ENCODE measurements at places on chromosomes 5 and 9.

- DNase-seq: no peak
Measured at GRCh38 chr5:52956915-52957747, 32.0 kb upstream of the ITGA2 start.

- no peak for DNase-seq
Measured at GRCh38 chr5:43037636-43038495, 2.3 kb downstream of the ANXA2R start.

DNA sequence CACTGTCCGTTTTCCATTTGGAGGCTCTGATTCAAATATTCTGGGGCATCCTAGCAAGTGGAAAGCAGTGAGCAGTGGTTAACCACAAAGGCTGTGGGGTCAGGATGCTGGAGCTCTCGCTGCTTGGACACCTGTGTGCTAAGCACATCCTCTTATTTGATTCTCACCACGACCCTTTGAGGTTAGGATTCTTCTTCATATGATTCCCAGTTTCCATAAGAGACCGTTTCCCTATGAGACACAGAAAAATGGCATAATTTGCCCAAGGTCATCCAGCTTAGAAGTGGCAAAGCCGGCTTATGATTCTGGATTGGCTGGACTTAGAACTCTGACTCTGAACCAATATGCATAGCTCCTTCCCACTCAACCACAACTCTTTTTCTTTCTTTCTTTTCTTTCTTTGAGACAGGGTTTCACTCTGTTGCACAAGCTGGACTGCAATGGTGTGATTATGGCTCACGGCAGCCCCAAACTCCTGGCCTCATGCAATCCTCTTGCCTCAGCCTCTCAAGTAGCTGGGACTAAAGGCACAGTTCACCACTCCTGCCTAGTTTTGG, 207.7 kb downstream of the TTLL11 start:
- DNase-seq: no peak

GRCh38 chr5:60803712-60804111, 40.4 kb downstream of the ELOVL7 start:
- DNase-seq: no peak

- DNase-seq: no peak
Measured at GRCh38 chr9:98087420-98088354, 31.2 kb downstream of the NANS start.

DNA sequence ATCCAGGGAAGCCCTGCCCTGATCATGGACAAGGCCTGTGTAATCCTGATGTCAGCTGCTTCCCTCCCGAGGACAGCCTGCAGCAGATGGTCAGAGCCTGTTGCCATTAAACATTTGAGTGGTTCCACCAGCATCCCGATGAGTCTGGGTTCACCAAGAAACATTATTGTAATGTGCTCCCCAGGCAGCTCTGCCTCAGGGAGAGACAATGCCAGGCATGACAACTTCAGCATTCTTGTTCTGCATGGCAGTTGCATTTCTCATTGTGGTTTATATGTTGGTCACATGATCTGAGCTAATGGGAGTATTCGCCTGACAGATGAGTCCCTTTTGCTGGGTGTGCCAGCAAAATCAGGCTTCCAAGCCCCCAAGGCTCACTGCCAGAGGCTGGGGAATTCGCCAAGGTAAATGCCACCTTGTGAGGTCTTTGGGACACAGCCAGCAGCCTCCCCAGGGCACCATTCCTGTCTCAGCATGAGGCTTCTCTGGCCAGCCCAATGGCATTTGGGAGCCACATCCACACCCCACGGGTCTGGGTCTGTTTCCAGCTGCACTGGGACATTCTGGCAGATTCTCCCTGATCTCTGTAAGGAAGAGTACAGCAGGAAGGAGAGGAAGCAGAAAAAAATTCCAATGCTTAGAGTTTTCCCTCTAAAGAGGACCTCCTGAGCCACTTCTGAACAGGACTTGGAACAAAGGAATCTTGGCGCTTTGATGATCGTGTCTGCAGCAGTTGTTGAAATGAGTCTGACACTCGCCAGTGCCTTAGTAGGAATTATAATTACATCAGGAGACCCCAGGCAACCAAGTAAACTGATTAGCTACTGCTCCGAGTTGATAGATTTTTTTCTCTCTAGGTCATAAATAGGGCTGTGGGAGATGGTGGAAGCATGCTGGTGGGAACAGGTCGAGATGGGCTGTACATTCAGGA, 18.7 kb downstream of the KCNIP1 start:
- no peak for DNase-seq

- no peak for DNase-seq
Measured at GRCh38 chr5:76547891-76548524, 75.2 kb downstream of the F2RL2 start.

DNA sequence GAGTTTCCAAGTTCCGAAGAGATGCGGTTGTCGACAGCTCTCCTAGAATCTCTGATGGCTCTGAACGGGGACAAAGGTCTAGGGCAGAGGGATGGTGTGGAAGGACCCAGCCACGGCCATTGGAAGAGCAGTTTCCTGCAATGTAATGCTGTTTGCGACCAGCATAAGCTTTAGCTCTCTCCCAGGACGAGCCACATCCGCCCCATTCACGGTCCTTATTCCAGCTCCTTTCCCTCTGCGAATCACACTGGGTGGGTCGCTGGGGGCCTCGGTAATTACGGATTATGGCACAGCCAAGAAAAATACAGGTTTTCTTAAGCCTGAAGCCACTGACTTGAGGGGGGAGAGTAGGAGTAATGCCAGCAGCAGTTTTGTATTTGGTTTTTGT, 22.7 kb downstream of the ANXA2R start:
- DNase-seq: no peak

DNA sequence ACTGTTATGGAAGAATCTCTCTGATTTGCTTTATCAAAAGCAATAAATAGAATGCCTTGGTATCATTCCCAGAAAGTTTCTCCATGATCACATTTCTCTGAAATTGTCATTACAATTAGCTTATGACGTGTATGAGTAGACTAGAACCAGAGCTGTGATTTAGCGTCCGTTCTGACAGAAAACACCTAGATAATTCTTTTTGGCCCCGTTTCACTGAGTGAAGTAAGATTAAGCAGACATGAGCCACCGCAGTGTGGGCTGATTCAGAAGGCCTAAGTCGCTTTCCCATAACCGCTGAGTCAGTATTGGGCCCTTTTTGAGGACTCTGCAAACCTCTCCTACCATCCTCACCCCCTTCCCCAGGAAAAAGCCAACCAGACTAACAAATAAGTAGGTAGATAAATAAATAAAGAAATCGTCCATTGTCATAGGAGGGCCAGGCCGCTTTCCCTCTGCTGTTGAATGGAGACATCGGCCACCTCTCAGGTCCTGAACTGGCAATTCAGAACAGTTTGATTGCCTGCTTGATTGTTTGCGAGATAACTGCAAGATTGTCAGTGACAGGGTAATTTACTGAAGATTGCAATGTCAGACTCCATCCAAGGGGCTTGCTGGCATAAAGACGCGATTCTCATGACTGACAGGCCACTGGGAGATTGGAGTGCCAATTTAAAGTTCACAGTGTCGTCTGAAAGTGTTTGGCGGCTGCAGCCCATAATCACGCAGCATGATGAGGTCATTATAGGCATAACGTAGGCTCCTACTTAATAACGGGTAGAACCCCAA, 105.0 kb upstream of the WWC1 start:
- DNase-seq: no peak

GRCh38 chr9:93480728-93481324, 27.4 kb upstream of the FAM120AOS start:
- no peak for DNase-seq

DNA sequence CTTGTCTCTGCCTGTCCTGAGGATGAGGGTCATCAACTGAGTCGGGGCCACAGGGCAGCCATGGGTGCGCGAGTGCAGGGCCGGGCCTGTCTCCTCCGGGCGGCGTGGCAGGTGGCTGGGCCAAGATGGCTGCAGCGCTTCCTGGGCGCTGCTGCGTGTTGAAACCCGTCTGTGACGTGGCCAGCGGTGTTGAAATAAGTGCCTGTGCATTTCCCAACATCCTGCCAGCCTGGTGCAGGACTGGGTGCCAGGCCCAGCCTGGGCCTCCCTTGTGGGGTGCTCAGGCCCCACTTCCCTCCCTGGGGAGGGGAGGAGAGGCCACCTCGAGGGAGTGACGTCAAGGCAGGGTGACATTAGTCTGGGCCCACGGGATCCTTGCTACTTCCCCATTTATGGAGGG, 45.5 kb downstream of the RXRA start:
- no peak for DNase-seq

GRCh38 chr9:118595719-118596305, 773.4 kb downstream of the BRINP1 start:
- no peak for DNase-seq

GRCh38 chr5:122858451-122858850, 13.0 kb downstream of the SNX24 start:
- no peak for DNase-seq

- DNase-seq: no peak
Measured at GRCh38 chr5:123665822-123666371, 153.9 kb downstream of the CSNK1G3 start.

- DNase-seq: no peak
Measured at GRCh38 chr9:17135295-17136160, 688 bp downstream of the CNTLN start.

- no peak for DNase-seq
Measured at GRCh38 chr9:98514841-98515240, 193.9 kb downstream of the GABBR2 start.

- no peak for DNase-seq
Measured at GRCh38 chr5:159324102-159324755, 6.1 kb downstream of the IL12B start.

GRCh38 chr9:135129137-135129695, 41.7 kb downstream of the OLFM1 start:
- DNase-seq: no peak

DNA sequence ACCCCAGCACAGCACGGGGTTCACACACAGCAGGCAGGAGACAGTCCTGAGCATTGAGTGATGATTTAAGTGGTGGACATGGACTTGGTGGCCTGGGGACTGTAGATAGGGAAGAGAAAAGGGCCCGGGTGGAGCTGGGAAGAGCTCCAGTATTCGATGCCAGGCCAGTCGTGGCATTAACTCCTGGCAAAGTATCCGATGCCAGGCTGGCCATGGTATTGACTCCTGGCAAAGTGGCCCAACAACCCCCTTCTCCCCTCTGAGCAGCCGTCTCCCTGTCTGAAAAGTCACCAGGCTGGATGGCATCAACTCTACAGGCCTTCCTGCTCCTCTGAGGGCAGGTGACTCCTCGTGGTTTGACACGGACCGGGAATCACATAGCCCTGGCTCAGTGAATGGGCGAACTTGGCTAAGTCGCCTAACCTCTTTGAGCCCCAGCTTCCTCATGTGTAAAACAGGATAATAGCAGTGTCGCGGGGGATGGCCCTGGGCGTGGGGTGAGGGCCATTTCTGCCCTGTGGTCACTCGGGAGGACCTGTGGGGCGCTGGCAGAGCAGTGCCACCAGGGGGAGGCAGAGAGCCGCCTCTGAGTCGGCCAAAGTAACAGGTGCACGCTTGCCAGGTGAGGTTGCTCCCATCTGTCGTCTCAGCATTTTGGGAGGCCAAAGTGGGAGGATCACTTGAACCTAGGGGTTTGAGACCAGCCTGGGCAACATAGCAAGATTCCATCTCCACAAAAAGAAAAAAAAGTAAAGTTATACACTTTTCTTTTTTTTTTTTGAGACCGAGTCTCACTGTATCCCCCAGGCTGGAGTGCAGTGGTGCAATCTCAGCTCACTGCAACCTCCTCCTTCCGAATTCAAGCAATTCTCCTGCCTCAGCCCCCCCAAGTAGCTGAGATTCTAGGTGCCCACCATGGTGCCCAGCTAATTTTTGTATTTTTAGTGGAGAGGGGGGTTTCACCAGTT, 5.7 kb upstream of the SEC16A start:
- peak; percentile 72 for DNase-seq

GRCh38 chr5:50445296-50445949, 4.3 kb upstream of the EMB start:
- no peak for DNase-seq

DNA sequence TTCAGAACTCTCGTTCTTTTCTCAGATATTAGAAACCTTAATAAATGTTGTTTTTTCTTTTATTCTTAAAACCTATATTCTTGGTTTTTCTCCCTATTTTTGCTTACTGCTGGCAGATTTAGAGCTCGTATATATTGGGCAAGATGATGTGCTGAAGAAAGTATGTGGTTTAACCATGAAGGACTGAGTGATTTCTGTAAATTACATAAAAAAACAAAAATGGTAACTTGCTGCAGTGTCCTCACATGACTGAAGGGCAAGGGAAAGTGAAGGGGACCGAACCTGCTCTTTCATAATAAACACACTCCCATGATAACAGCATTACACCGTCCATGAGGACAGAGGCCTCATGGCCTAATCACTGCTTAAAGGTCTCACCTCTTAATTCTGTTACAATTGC, 393.8 kb upstream of the ZNF608 start:
- DNase-seq: no peak

GRCh38 chr5:77847814-77848290, 71.7 kb upstream of the TBCA start:
- DNase-seq: no peak

DNA sequence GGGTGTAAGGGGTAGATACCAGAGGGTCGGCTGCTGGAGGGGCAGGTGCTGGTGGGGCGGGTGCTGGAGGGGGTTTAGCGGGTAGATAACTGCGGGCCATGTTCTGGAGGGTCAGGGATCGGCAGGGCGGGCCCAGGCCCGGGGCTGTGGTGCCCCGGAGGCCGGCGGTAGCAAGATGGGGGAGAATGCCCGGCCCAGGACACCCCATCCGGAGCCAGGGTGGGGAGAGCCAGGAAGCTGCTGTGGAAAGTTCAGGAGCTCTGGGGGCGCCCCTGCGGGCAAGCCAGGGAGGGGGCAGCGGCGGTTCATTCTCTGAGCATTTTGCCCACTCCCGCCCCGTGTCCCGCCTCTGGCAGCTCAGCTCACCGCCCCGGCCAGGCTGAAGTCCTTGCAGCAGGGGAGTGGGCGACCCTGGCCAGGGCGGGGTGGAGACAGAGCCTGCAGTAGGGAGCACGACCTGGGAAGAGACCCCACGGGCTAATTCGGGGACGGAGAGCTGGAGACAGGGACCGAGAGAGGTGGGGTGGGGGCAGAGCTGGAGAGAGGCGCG, 538 bp downstream of the PRRT1B start:
- no peak for DNase-seq

DNA sequence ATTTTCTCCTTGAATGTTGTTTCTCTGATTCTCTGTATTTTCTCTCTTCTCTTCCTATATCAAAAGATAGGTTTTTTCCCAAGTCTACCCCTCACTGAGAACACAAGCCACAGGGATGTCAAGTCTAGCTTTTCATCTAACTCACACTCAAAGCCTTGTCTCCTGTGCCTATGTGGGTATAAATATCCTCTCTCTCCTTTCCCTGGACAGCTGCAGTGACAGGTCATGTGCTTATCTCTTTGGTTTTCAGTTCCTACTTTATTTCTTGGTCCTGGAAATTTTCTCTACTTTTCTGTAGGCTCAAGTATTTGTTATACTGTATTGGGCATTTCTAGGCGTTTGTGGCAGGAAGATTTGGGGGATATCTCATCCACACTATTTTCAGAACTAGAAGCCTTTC, 182.4 kb upstream of the MVB12B start:
- DNase-seq: no peak

Measured in activated CD4-positive, alpha-beta T cell treated with anti-CD3 and anti-CD28 coated beads, Interleukin-2, amount 50 U/mL, for 24 hours (primary cell).